ENCODE measurements at places on chromosomes 5 and 9.

GRCh38 chr9:37984672-37985611, 81.0 kb upstream of the SLC25A51 start:
- no peak for DNase-seq

- no peak for DNase-seq
Measured at GRCh38 chr5:56029457-56029856, 34.7 kb upstream of the IL6ST start.

DNA sequence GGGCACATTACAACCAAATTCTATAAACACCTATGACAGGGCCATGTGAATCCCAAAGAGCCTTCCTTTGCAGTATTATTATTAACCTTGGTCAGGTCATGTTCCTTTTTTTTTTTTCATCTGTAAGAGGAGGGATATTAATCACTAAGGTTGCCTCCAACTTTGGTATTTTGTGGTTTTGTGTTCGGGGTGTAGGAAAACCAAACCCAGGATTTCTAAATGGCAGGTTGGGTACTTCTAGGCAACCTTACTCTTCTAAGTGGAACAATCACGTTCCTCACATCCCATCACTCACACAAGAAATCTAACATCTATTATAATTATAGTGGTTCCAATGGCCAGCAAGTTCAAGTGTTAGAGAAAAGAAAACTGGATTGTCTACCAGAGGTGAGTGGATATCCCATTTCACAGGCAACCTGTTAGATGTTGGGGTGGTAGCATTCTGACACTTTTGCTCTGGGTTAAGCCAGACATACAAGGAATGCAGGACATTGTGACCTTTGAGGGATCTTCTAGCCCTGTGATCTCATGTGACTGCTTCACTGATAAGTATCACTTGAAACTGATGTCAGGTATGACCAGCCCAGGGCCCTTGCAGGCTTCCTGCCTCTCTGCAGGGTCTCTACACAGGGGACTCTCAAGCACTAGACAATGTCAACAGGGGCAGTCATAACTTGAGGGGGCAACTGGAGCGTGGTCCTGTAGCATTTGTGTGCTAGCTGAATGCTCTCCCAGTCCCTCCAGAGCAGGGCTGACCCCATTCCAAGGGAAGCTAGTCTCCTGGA, 126.2 kb upstream of the VLDLR start:
- DNase-seq = no peak

- DNase-seq = no peak
Measured at GRCh38 chr5:129904667-129905472, 605 bp downstream of the CHSY3 start.

DNA sequence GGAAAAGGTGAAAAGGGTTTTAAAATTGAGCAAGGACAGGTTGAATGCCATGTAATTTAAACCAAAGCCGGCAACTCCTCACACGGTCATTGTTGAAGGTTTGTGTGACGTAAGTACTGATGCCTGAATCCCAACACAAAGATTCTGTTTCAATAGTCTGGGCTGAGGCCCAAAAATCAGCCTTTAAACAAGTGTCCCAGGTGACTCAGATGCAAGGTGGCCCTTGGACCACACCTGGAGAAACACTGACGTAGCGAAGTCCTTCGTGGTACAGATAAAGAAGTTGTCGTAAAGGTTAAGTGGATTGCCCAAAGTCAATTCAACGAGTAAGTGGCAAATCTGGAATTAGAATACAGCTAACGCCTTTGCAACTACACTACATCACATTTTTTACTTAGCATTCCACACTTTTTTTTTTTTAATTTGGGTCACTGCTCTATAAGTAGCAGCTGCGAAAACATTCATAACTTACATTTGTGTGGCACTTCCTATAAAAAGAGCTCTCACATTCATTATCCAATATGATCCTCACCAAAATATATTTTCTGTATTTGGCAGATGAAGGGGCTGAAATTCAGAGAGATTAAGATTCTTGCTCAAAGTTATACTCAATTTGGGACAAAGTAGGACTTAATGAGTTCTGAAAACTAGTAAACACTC, 111.3 kb downstream of the LPAR1 start:
- no peak for DNase-seq

GRCh38 chr9:2055203-2055658, 40.1 kb downstream of the SMARCA2 start:
- no peak for DNase-seq

DNA sequence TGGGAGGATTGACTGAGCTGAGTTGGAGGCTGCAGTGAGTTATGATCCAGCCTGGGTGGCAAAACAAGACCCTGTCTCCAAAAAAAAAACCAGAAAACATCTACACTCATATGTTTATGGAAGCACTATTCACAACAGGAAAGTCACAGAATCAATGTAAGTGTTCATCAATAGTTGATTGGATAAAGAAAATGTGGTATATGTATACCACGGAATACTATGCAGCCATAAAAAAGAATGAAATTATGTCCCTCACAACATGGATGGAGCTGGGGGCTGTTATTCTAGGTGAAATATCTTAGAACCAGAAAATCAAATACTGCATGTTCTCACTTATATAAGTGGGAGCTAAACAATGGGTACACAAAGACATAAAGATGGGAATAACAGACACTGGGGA, 2.8 kb upstream of the SLC25A2 start:
- DNase-seq = no peak

DNA sequence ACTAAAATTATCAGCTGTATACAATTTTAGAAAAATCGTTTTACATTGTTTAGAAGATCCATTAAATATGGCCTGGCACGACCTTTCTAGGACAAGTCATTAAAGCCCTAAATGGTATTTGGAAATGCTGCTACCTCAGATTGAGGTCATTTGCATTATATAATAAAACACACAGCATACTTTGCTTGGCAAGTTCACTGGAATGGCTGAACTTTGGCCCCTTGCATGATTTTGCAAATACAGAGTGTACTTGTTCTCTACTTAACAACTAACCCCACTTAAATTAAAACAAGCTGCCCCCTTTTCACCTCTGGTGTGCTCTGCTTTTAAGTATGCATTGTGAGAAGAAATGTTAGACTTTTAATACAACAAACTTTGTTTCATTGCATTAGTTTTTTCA, 860.1 kb downstream of the PTPRD start:
- DNase-seq = no peak

DNA sequence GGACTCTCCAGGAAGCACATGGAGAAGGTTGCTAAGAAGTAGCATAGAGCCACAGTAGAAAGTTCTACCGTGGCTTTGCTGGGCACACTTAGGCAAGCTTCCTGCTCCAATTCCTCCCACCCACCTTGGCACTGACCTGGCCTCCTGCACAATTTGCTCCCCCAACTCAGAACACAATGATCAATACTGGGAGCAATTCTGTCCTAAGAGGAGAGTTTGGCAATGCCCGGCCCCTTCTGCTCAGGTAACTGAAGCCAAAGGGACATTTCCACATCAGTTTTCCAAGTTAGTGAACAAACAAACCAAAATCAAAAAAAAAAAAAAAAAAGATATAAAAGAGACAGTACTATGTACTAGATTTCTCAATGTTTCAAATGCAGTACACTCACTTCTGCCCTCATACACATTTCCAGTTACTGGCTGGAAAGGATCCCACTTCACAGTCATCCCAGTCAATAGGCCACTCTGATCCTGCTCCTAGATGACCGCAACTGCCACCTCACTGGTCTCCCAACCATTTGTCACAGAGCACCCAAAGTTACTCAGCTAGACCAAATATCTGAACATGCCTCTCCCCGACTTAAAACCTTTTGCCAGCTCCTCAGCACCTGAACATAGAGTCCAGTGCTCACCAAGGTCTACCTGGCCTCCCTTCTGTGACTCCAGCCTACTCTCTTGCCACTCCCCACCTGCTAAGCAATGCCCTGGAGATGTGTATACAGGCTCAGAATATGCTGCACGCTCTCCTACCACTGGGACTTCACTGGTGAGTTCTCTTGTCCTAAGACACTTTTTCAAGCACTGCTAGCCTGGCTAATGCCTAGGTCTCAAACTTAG, 21.3 kb downstream of the ABCA1 start:
- DNase-seq = no peak

DNA sequence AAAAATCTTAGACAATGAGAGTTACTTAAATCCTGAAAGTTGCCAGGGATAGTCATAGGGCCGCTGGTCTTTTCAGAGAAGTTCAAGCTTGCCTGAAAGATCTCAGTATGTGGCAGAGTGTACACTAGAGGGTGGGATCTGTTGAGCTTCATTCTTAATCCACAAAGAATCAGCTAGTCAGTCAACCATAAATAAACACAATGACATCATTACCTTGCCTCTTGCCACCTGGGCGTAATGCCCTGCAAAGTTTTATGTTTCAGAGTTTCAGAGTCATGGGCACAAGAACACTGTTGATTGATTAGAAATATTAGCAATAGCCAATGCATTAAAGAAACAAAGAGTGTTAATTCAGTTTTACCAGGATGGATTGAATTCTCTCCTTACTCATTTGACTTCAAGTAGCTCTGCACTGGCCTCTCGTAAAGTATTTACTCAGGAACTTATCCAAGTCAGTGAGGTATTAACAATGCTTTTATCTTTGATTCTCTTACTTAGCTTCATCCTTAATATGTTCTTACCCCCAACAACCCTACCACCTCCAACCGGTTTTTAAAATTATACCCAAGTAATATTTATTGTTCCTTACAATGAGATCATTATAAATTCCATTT, 14.3 kb upstream of the ANXA1 start:
- no peak for DNase-seq

DNA sequence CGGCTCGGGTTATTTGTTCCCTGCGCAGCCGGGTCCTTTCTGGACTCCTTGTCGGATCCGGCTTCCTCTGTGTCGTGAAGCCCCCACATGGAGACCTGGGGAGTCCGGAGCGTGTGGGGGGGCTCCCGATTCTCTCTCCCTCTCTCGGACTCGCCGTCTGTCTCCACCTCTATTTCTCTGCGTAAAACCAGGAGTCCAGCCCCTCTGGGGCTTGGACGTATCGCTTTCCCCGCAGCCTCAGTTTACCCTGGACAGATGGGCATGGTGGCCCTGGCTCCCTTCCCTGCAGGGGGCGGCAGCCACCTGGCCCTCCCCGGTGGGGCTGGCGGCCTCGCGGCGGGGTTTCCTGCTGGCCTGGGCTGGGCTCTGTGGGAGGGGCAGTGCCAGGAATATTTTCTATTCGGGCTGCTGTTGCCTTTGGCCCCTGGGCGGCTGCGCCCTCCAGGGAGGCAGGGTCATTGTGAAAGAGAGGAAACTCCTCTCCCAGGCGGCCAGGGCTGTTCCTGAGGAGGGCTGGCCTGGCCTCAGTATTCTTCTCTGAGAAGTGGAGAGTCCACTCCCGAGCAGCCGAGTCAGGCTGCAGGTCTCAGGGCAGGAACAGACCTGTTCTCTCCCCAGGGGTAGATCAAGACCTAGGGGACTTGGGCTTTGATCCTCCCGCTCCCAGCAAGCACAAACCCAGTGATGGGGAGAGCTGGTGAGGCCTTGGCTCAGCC, 665 bp downstream of the ASS1 start:
- no peak for DNase-seq

- DNase-seq = no peak
Measured at GRCh38 chr5:147413266-147413665, 96.6 kb downstream of the DPYSL3 start.

GRCh38 chr9:92299116-92299515, 5.6 kb upstream of the IARS1 start:
- DNase-seq = no peak

DNA sequence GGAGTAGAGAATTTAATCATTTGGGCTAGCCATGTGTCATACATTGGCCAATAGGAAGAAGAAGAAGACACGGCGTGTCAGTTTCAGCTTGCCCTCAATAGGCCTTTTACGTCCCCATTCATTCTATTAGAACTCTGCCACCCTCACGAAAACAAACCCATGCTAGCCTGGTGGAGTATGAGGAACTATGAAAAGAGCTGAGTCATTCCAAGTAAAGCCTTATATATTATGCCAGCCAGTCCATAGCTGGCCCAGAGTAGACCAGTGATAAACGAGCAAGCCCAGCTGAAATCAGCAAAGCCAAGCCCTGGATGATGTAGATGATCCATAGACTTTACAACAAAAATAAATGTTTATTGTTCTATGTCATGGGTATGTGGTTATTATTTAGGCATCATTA, 895.1 kb downstream of the TLE1 start:
- DNase-seq = no peak
